ENCODE measurements at places on chromosomes 7 and 10.

DNA sequence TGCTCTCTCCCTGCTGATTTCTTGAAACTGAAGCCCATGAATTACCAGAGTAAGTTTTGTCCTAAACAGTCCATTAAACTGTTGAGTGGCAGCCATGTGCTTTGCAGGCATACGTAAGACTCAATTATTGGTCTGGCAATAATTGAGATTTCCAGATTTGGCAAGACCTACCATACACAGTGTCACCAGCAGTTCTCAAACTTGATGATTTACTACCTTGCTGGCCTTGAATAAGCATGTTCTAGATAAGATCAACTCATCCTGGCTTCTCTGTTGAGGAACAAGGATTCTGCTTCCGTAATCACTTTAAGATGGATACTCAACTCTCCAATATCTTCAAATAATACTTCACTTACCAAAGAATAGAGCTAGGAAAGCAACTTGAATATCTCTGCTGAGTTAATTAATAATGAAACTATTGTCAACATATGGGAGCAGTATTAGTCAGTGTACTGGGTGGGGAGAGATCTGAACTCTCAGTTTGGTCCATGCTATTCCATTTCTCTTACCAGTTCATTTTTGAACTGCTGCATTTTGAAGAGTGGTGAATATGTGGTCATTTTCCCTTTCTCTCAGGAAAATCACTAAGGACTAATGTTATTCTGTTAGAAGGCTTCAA is 181.4 kb downstream of the IPMK start:
- DNase-seq: no peak

- DNase-seq: no peak
These were observed 134.3 kb upstream of the VWC2 start for GRCh38 chr7:49639068-49639593.

DNA sequence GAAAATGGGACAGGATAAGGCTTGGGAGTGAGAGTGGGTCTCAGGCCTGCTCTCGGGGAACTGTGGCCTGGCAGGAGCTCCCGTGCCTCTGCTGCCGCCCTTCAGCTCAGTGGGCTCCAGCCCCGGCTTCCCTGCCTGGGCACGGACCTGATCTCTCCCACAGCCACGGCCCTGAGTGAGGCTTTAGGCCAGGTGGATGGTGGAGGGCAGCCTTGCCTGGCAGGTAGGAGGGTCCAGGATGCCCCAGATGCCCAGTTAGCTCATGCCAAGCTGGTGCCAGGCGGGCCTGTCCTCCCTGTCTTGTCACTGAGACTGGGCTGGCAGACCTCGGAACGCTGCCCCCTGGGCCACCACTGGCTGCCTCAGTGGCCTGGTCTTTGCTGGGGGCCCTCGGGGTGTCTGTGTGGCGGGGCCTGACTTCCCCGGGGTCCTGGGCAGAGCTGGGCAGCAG is 116.6 kb downstream of the INPP5A start:
- no peak for DNase-seq

- DNase-seq: no peak
These were observed 451.2 kb downstream of the SEMA3D start for GRCh38 chr7:84735677-84736076.

- DNase-seq: peak; percentile 83
These were observed at the start of gene FAM20C for GRCh38 chr7:191981-192649. FAM20C (plus strand) TSS chr7:192571; CDS start chr7:193200, 629 bp downstream.

DNA sequence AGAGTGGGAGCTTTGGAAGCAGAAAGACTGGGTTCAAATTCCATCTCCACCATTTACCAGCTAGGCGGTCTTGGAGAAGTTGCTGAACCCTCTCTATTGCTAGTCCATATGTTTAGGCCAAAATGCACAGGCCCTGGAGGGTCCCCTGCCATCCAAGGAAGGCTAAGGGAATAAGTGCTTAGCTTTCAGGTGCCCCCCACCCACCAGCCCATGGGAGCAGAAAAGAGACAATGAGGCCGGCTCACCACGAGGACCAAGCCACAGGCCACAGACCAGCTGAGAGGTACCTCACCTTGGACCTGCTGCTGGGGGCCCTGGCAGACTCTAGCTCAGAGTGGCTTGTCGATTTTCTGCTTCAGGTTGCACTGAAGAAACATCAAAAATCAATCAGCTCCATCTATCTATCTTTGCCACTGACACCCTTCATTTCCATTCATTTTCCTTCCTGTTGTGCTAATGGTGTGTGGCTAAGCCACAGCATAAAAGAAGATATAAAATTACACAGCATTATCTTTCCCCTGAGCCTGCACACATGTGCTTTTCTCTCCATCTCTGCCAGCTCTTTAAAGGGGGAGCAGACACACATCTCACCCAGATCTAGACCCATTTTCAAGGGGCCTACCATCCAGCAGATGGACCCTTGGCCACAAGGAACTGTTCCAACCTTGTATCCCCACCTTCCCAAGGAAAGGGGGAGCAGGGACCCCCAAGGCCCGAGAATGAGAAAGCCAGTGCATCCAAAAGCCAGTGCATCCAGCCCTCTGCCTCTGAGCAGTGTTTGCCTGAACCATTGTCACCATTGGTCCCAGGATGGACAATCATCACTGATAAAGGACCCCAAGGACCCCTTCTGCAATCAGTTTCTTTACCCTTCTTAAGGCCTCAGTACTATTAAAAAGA is 65.4 kb downstream of the GRID1 start:
- no peak for DNase-seq

GRCh38 chr7:132577206-132578049 is 1.2 kb upstream of the PLXNA4 start:
- DNase-seq: peak; percentile 42

GRCh38 chr7:7104971-7105370 is 77.4 kb upstream of the C1GALT1 start:
- no peak for DNase-seq

- no peak for DNase-seq
These were observed 26.8 kb upstream of the FOXK1 start for GRCh38 chr7:4655311-4655710.

DNA sequence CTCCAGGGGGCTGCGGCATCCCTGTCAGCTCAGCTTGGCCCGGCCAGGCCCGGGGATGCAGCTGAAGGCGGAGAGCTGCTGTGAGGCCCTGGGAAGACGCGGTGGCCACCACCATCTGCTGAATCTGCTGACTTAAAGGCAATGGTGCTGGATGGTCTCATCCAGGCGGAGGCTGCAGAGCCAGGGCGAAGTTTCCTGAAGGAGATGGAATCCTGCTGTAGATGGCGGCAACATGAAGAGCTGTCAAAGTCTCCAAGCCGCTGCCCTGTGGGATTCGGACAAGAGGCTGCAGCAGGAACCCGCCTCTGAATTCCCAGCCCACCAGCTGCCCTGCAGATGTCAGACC is 200.1 kb downstream of the PTPRN2 start:
- no peak for DNase-seq

DNA sequence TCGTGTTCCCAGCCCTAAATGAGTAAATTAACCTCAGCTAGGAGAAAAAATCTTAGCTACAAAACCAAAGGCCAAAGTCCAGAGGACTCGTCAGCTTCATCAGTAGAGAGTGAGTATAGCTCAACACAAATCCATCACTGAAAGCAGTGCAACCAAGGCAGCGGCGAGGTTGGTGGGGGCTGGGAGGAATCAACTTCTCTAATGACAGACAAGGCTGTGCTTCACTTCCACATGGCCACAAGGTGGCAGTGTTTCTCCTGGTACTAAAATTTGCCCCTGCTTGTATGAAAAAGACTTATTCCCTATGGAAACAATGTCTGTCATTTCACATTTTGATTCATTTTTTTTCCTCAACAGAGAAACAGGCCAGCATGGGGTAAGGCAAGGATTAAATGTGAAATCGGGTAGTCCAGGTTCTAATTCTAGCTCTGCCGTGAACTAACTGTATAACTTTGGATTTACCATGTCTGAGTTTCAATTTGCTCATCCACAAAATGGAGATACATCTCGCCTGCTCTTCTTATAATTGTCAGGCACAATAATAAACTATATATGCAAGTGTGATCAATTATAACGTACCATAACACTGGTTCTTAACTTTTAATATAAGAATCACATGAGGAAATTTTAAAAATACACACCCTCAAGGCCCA is 39.3 kb downstream of the FAS start:
- DNase-seq: peak; percentile 74
